ENCODE measurements at places on chromosomes 2 and 18.

DNA sequence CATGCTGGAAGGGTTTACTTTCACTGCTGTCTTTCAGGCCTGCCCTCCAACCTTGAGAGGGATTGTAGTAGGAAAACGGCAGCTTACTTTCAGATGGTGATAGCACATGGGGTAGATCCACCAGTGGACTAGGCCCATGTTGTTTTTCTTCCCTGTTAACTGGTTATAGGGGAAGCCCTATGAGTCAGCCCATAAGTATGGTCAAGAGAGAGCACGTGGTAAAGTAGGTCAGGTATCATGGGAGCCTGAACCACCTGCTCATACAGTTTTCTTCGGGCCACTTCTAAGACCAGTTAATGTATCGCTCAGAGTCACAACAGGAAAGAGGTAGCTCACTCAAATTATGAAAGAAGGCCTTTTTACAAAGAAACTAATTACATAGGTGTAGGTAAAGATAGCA is 33.0 kb downstream of the PDK1 start:
- no peak for DNase-seq

- DNase-seq: no peak
Measured at GRCh38 chr2:32931945-32932709, 14.6 kb upstream of the LTBP1 start.

DNA sequence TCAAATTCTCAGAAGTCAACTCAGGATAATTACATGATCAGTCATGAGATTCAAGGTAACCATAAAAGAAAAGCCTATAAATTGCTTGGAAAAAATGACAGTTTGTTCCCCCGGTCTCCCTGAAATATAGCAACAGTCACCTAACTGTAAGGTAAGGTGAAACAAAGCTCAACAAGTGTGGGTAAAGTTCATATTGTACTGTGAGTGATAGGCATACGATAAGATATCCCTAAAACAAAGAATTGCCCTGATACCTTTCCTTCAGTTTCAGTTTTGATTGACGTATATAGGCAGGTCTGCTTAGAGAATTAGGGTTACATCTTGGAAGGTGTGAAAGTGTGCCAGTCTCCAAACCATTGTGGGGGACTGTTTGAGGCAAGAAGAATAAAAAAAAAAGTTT is 4.0 kb upstream of the CCBE1 start:
- no peak for DNase-seq

DNA sequence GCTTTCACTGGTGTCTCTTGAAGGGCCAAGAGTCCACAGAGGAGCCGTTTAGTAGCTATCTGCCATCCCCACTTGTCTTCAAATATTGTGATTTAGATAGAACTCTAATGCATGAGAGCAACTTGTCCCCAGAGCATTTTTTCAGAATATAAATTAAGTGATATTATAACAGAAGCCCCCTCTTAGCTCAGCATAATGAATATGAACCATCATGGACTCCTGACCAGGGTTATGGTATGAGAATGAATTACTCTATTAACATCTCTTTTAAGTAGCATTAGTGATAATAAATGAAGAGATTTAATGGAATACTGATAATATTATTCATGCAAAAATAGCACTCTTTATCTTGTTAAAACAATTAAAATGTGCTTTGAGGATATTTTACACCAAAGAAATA is 709.6 kb downstream of the GALR1 start:
- DNase-seq: no peak

GRCh38 chr2:219131327-219131726 is 29.3 kb downstream of the NHEJ1 start:
- DNase-seq: no peak

All from neural progenitor cell (in vitro differentiated cells).